A549 treated with dexamethasone at 1 μM for 4 hours (cell line): ENCODE measurements at places on chromosomes 16 and 17. TPM values are rescaled to one million over a fixed set of nuclear protein-coding genes. Genes with fewer than 3 reads are reported as not detected.

Gene PLXDC1
- total RNA-seq = 0.07 to 0.32 TPM (median 0.18 TPM) in 5 replicates

Gene IKZF3
- total RNA-seq = not detected in 5 replicates

Gene LGALS9C
- 0.19 TPM in 1 of 5 replicates, not detected in the others for total RNA-seq

Gene PDE6G
- 1.5 to 3.6 TPM (median 2.2 TPM) in 5 replicates for total RNA-seq

Gene B4GALNT2
- 0.36 to 0.52 TPM (median 0.38 TPM) in 5 replicates for total RNA-seq
